ENCODE measurements at places on chromosomes 4 and X.

DNA sequence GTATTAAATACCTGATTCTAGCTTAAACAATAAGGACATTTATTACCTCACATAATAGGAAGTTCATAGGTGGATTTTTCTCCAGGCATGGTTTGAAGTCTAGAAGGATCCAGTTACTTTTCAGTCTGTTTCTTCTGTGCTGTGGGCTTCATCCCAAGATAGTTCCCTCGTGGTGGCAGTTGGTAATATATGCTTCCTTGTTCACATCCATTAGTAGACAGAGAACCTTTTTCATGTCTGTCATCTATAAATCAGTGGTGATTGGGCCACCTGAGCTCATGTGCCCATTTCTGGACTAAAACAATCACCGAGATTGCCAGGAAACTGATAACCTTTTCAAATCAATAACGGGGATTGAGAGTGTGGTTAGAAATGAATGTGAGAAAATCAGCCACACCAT lies 97.7 kb downstream of the KDM6A start:
- DNase-seq: no peak

- no peak for DNase-seq
Measured at GRCh38 chrX:22396408-22396807, 123.7 kb downstream of the CBLL2 start.

- DNase-seq: no peak
Measured at GRCh38 chr4:64784125-64784524, 374.9 kb upstream of the TECRL start.

DNA sequence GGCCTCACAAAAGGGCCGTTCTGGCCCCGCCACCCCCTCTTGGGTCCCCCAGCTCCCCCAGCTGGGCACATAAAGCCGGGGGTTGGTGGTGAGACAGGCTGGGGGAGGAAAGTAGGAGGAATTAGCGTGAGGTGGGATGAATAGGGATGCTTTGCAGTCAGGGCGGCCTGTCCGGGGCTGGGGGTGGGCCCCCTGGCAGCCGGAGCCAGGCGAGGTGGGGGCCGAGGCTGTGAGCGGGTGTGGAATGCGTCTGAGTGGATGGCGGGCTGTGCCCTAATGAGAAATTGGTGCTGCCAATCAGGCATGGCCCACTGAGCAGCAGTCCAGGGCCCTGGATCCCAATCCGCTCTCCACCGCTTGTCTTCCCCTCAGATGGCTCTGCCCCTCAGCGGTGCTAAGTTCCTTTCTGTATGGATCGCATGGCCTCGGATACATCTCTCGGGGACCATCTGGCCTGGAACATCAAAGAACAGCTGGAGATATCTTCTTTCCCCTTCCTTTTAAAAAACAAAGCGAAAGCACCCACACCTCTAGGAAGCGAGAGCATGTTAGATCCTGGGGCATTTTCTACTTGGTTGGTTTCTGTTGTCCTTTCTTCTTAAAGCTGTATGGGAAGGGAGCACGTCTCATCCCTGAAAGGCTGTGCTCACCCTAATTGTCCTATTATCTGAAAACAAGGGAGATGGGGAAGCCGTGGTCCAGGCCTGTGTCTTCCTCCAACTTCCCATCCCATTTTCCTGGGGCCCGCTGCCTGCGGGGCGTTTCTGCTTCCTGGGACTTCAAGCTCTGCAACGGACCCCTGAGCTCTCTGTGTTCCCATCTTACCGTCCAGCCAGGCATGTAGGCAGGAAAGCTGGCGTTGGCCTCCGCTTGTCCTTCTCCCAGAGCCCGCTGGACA lies 106.9 kb downstream of the SORCS2 start:
- no peak for DNase-seq

DNA sequence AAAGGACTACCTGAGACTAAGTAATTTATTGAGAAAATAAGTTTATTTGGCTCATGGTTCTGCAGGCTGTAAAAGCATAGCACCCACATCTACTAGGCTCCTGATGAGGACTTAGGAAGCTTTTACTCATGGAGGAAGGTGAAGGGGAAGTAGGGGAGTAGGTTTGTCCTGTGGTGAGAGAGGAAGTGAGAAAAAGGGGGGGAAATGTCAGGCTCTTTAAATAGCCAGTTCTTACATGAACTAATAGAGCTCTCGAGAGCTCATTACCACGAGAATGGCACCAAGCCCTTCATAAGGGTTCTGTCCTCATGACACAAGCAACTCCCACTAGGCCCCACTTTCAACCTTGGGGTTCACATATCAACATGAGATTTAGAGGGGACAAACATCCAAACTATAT lies 125.5 kb upstream of the NRK start:
- no peak for DNase-seq

DNA sequence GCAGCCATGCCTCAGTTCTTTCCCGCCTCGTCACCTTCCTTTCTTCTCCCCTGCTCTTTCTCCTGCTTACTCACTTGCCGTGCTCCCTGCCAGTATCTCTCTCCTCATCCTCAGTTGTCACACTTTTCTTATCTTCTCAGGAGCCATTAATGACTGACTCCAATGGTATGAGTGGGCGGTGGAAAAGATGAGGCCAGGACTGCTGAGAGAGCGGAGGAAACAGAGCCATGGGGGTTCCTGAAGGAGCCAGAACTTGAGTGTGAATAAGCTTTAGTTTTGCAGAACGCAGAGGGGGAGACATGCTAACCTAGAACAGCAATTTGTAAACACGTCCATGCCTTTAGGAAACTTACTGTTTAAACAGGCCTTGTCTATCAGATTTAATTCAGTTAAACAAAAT lies 126.5 kb downstream of the CHIC2 start:
- DNase-seq: no peak

- no peak for DNase-seq
Measured at GRCh38 chrX:926991-927390, 285.5 kb downstream of the CRLF2 start.

GRCh38 chr4:184215709-184216328 lies 1.9 kb downstream of the ENPP6 start:
- DNase-seq: no peak

DNA sequence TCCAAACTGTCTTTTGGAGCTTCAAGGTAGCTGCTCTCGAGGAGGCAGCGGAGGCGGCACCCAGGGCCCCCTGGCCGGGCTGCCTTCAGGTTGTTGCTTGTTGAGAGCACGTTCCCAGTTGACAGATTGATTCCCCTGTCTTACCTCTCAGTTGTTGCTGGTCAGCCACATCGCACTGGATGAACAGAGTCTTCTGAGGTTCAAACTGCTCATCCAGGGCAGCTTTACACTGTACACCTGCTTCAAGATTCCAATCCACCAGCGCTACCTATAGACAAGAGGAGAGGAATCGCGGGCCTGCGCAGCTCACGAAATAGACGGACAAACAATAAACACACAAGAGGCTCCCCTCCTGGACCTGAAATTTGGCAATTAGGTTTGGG lies 497 bp downstream of the HPGD start:
- DNase-seq: no peak

GRCh38 chr4:67092351-67092750 lies 453.0 kb downstream of the CENPC start:
- no peak for DNase-seq

Measured in stimulated activated CD4-positive, alpha-beta T cell treated with anti-CD3 and anti-CD28 coated beads, Interleukin-1b, Interleukin-23, amount 100 ng/mL, for 1 hour (primary cell).